ENCODE measurements at places on chromosomes 7 and 10.
A peak's percentile ranks its signal among the peaks of the same experiment; 100 is the strongest.

DNA sequence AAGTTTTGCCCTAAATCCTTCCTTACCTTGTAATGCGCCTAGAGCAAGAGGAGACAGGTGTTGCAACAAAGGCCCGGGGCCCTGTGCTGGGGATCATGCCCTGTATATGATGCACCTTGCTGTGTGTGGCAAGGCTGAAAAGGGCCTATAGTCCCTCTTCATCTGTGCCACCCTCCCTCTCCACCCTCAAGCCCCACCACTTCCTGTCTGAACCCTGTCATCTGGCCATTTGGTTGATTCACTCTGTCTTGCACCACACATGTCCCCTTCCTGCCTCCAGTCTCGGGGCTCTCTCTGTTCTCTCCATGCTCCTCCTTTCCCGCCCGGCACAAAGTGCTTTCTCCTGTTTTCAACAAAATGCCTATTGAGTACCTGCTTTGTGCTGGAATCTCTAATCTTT, 11.5 kb upstream of the MALSU1 start:
- DNase-seq: no peak

DNA sequence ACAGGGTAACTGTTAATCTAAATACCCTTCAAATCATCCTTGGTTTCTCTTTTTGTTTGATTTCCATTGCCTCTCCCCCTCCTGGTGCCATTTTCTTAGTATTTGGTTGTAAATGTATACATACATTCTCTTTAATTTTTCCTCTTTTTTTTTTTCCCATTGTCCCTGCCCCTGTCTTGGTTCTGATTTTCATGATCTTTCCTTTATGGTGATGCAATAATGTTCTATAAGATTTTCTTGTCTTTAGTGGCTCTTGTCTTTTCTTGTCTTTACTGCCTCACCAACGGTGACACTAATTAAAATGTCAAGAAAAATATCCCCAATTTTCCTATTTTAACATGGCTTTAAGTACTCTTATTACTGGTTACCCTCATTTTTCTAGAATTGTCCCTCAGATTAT, 135.9 kb upstream of the POT1 start:
- no peak for DNase-seq

DNA sequence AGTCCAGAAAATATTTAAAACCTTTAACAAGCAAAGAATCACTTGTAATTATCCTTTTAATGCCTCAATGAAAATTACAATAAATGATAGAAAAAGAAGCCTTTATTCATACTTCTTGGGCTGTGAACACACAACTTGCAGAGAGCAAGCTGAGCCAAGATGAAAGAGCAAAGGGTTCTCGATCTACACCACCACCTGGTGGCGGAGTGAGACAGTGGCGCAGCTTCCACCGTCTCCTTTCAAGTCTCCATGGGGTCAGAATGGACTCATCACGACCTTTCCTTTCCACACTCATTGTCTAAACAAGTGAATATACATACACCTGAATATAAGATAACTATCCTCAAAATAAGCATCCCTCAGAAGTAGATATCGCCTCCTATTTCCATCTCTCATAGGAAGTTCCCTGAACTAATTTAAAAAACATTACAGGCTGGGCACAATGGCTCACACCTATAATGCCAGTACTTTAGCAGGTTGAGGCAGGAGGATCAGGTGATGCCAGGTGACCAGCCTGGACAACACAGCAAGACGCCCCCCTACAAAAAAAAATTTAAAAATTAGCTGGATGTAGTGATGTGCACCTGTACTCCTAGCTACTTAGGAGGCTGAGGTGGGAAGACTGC, 40.7 kb downstream of the ATE1 start:
- DNase-seq: peak; percentile 1

GRCh38 chr7:27678617-27679260, 16.1 kb upstream of the HIBADH start:
- no peak for DNase-seq

GRCh38 chr10:104016661-104017060, 49.7 kb downstream of the SLK start:
- no peak for DNase-seq

- no peak for DNase-seq
These were observed 164.7 kb upstream of the KLF6 start for GRCh38 chr10:3949711-3950110.

- DNase-seq: no peak
These were observed 81.8 kb downstream of the JMJD1C start for GRCh38 chr10:63384001-63384400.

DNA sequence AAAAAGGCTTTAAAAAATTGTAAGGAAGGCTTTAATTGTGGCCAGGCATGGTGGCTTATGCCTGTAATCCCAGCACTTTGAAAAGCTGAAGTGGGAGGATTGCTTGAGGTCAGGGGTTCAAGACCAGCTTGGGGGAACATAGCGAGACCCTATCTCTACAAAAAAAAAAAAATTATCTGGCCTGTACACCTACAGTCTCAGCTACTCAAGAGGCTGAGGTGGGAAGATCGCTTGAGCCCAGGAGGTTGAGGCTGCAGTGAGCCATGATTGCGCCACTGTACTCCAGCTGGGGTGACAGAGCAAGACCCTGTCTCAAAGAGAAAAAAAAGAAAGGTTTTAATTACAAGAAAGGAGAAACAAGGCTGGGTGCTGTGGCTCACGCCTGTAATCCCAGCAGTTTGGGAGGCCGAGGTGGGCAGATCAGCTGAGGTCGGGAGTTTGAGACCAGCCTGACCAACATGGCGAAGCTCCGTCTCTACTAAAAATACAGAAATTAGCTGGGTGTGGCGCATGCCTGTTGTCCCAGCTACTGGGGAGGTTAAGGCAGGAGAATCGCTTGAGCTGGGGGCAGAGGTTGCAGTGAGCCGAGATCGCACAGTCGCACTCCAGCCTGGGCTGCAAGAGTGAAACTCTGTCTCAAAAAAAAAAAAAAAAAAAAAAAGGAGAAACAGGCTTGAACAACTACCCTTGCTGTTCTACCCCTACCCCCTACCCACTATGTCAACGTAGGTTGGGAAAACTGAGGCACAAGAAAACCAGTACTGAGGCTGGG, 83.7 kb downstream of the CARD11 start:
- no peak for DNase-seq

DNA sequence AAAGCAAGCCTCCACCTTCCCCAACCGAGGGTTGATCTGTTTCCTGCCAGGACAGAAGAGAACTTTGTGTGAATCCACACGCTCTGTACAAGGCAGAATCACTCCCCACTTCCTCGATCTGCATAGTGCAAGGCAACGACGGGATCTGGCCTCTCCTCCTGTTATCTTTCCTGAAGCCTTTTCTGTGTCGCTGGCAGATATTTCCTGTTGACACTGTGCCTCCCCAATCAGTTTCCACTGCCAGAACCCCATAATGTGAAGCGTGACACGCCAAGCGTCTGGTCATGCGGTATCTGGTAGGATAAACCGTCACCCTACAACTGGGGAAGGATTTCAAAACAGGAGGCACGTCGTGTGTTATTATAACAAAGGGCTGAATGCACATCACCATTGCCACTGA, 57.2 kb downstream of the FAM171A1 start:
- DNase-seq: no peak

- peak; percentile 12 for DNase-seq
These were observed 25.0 kb downstream of the C10orf105 start for GRCh38 chr10:71694567-71694968.

GRCh38 chr10:7085147-7085912, 325.5 kb downstream of the SFMBT2 start:
- DNase-seq: no peak

- no peak for DNase-seq
These were observed 93.3 kb upstream of the FZD8 start for GRCh38 chr10:35735412-35735811.

DNA sequence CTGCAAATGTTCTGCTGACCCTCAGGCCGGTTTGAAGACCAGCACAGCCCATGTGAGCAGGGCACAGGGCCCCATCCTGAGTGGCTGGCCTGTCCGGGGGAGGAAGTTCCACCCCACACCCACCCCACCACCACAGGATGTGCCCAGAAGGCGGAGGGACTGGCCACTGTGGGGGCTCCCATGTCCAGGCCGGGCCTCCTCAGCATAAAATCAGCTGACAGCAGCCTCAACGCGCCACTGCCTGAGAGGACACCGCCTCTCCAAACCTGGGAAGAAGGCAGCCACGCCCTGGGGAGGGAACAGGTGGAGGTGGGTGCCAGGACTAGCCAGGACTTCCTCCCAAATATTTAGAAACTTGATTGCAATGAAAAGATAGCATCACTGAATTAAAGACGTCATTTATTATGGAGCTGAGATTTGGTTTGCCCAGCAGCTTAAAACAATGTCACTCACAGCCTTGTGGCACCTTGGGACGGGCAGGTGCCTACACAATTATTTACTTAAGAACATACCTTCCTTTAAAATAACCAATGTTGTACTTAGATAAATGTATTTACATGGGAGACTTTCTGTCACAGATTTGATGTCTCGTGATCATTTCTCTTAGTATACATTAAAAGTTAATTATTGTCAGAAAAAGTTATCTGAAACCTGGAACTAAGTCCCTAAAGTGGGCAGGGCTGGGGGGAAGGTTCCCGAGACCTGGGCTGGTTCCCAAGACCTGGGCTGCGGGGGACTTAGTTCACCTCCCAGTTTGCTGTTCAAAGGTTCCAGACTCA, 27.3 kb upstream of the FAM20C start:
- DNase-seq: no peak

GRCh38 chr7:124918662-124919061, 11.0 kb downstream of the POT1 start:
- DNase-seq: no peak

DNA sequence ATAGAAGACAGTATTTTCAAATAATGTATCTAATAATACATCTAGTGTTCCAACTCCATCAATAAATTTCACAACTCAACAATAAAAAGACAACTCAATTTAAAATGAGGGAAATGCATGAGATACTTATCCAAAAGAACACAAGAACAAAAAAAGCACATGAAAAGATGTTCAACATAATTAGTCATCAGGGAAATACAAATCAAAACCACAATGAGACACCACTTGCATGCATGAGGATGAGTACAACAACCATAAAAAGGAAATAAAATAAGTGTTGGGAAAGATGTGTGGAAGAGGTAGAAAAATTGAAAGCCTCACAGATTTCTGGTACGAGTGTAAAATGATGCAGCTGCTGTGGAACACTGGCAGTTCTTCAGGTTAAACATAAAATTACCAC, 111.6 kb upstream of the PTPRZ1 start:
- DNase-seq: no peak

DNA sequence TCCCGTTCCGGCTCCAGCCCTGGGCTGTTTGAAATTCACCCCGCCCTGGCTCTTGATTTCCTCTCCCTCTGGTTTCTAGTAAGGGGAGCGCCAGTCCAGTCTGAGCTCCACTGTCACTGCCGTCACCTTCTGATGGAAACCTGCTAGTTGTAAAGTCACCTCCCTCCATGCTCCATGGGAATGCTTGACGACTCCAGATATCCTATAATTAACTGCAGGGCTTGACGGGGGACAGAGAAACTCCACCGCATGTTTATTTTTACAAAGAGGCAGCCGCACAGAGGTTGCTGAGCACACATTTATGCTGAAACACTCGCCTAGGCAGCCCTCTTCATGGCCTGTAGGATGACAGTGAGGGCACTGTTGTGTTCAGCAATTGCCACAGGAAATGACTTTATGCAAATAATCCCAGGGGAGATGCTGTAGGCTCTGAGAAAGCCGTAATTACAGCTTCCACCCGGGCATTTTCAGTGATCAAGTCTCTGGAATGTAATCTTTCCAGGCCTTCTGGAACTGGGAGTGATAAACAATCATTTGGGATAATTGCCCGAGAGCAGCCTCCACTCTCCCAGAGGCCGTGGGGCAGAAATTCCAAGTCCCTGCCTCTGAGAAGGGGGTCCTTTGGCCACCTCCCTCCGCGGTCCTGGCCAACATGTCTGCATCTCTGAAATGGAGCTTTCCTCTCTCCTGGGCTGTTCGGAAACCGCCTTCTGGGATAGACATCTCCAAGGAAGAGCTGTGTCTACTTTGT, 300.5 kb downstream of the KLF6 start:
- DNase-seq: no peak

GRCh38 chr10:56035489-56035888, 325.6 kb downstream of the ZWINT start:
- DNase-seq: no peak

GRCh38 chr7:131637859-131638258, 81.4 kb upstream of the PODXL start:
- DNase-seq: no peak

- DNase-seq: no peak
These were observed 308.7 kb downstream of the ANKRD30A start for GRCh38 chr10:37434091-37434490.

- DNase-seq: peak; percentile 73
These were observed 31.8 kb upstream of the TOMM7 start for GRCh38 chr7:22854158-22855048.

DNA sequence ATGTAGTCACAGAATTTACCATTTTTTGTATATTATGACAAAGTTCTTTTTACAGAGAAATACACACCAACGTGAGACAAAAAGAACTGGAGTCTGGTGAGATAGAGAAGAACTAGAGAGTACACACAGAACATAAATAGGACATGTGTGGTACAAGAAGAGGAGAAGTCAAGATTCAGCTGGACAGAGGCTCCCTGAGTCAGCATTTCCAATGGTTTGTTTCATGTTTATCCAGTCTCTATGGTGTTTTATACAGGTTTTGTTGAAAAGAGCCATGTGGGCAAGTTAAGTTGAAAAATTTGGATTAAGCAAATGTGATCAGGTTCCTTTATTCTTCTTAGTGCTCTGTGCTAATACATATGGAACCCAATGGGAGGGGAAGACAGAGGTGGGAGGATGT, 105.5 kb upstream of the AKR1E2 start:
- no peak for DNase-seq

DNA sequence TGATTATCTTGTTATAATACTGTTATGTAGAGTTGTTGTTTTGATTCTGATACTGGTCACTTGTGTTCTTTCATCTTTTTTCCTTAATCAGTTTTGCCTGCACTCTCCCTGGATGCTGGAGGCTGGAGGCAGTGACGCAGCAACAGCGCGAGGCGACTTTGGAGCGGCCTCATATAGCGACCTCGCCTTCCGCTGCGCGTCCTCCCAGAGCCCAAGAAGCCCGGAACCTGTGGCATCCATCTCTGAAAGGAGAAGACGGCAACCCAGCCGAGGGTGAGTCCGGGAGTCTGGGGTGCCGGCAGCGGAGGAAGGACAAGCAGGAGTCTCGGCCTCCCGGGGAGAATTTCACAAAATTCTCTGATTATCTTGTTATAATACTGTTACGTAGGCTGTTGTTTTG, 161.2 kb downstream of the ZNF33B start:
- DNase-seq: no peak

- no peak for DNase-seq
These were observed 110.7 kb downstream of the ANKRD30A start for GRCh38 chr10:37236093-37236492.

GRCh38 chr7:152674860-152675758, 832 bp downstream of the XRCC2 start:
- no peak for DNase-seq

GRCh38 chr10:1824928-1825327, 87.6 kb upstream of the ADARB2 start:
- no peak for DNase-seq

GRCh38 chr10:58755340-58755610, 242.6 kb downstream of the BICC1 start:
- DNase-seq: no peak
